ENCODE measurements at places on chromosomes 16 and 17.

- no peak for DNase-seq
Measured at GRCh38 chr17:72656130-72656763, 436.2 kb downstream of the SLC39A11 start.

- DNase-seq, result peak; percentile 7
Measured at GRCh38 chr17:70205401-70205800, 36.1 kb downstream of the KCNJ2 start.

DNA sequence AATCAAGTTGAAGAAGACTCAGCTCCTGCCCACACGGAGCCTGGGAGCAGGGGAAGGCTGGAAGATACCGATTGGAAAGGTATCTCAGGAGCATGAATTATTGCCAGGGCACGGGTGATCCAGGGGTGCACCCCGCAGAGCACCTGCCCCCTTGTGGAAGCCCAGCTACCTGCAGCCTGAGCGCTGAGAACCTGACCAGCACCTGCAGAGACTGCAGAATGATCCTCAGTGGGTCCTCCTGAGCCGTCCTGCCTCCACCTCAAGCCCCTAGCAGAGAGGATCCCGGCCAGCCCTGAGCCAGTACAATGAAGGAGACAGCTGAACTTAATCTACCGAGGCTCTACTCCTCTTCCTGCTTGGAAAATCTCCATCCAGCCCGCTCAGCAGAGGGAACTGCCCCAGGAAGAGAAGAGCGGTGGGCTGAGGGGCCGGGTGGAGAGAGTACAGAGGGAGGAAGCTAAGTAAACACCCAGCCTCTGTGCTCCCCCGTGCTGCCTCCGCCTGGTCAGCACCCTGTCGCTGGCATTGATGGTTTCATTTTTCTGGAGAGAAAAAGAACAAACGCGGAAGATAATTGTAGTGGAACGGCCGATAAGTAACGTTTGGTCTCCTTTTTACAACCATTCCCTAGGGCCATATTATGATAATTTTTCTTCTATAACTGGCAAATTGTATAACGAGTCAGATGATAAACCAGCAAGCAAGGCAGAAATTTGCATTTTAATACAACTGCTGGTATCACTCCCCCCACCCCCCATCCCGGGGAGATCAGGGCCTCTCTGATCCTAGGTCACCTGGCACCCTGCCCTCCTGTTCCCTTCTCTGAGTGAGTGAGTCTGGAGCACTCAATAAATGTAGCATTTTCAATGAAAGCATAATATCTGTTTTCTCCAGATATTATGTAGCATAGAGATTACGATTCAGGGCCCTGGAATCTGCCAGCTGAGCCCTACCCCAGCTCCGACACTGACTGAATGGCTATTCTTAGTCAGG is 204.5 kb upstream of the RPL38 start:
- peak; percentile 17 for DNase-seq

GRCh38 chr17:57284984-57285646 is 28.8 kb downstream of the MSI2 start:
- DNase-seq, result peak; percentile 30

- no peak for DNase-seq
Measured at GRCh38 chr16:71837150-71837549, 8.6 kb upstream of the ATXN1L start.

DNA sequence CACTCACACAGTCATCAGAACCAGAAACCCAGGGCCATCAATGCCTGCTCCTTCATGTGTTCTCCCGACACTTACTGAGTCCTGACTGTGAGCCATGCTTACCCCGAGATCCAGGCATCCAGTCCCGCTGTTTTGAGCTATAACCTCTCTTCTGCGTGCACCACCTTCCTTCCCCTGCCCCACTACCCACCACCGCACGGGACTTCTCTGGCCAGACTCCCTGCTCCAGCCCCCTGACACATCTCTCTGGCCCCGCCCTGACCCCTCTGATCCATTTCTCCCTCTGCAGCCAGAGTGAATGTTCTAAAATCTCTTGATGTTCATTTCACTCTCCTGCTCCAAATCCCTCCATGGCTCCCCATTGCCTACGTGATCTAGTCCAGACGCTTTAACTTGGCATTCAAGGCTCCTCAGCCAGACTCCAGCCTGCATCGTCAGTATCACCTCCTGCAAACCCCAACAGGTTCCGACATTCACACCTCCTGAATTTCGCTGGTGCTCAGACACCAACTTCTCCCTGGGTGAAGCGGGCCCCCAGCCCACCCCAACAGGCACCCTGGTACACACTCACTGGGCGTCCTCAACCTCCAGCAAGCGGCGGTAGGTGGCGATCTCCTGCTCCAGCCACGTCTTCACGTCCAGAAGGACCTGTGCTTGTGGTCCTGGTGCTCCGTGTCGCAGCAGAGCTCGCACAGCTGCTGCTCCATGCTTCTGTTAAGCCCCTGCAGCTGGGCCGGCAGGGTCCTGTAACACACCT is 3.1 kb upstream of the KRT17 start:
- DNase-seq, result no peak

DNA sequence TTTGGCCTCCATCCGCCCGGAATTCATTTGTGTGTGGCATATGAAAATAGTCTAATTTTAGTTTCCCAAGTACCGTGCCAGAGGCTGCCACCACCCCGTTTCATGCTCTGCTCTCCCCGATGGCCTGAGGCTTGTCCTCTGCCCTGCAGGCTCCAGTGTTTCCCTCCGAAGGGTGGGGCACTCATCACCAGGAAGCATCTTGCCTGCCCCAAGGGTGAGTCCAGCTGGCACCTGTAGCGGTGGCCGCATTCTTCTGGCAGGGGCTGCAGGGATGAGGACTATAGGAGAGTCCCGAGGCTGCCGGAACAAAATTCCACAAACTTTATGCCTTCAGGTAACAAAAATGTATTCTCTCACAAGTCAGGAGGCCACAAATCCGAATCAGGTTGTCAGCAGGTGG is 23.1 kb upstream of the CMIP start:
- DNase-seq, result no peak

- DNase-seq, result no peak
Measured at GRCh38 chr16:87822108-87822970, 47.0 kb downstream of the SLC7A5 start.

DNA sequence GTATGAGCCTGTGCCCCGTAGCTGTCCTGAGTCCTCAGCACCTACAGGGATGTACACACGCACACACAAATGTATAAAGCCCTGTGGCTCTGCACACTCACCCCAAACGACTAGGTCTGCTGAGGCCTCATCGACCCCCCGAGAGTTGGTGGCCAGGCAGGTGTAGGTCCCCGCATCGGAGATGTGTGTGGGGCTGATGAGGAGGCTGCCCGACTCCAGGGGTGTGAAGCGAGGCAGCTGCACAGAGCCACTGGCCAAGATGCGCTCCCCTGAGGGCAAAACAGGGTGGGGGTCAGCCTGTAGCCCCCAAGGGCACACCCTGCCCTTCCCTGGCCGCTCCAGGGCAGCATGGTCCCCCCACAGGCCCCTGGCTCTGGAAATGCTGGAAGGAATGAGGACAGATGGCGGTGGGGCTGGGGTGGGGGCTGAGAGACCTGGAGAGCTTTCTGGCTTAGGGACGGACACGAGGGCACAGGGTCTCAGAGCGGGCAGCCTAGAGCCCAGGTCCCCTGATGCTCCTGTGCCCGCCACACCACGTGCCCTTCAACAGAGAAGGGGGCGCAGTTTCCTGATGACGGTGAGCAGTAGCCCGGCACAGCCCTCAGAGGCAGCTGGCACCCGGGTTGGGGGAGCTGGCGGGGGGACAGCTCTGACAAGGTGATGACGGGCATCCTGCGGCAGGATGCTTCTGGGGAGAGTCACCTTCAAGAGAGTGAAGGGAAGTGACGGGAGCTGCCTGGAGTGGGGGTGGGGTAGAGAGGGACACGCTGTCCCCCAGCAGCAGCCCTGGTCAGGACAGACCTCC is 119.8 kb upstream of the CDC42EP4 start:
- peak; percentile 37 for DNase-seq

- DNase-seq, result peak; percentile 49
Measured at GRCh38 chr16:69031877-69032301, 73.6 kb upstream of the HAS3 start.

DNA sequence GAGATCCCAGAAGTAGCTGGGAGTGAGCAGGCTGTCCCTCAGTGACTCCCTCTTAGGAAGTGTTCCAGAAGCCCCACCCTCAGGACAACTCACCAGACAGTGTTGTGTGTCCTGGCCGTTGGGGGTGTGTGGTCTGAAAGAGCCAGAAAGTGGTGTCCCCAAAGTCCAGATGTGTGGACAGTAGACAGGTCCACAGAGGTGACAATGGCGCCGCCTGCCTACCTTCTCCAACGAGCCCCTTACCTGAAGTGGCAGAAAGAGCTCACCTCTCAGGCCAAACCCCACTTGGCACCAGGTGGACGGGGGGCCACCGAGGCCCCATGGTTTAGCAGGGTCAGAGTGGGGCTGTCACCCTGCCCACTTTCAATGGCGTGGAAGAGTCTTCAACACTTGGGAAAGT is 19.9 kb downstream of the C17orf100 start:
- no peak for DNase-seq

DNA sequence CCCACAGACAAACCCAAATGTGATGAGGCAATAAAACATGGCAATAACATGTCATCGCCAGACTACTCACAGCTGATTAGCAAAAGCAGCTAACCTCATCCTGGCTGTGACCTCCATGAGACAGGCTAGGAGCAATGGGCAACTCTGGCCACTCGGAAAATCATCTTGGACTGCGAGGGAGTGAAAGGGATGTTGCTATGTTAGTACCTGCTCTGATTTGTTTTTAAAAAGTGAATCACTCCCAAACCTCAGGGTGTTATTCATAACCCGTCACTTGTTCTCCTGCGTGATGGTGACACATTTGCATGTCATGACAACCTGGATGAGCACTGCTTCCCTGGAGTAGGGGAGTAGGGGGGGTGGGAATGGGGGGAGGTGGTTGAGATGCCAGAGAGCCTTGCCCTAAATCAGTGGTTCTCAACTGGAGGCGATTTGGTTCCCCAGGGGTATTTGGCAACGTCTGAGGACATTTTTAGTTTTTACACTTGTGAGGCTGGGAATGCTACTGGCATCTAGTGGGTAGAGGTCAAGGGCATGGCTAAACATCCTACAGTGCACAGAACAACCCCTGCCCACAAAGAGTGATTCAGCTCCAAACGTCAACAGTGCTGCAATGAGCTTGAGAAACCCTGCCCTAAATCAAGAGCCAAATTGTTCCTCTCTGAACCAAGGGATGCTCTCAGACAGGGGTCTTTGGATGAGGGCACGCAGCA is 241.7 kb downstream of the SOX9 start:
- peak; percentile 97 for DNase-seq

DNA sequence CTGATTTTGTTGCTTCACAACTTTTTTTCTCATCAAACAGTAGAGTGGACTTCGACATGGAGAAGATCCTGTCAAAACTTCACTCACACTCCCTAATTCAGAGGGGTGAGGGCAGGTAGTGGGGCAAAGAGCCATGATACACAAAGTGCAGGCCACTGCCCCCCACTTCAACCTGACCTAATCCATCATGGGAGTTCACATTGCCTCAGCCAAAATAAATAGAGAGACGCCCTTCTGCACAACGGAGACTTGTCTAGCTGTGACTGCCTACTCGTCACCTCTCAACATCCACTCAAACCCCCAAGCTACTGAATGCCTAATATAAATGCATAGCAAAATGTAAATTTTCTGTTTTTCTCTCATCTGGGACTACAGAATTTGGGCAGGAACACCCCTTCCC is 213.2 kb downstream of the PMP22 start:
- DNase-seq, result no peak

GRCh38 chr16:4338712-4339299 is 12.3 kb downstream of the PAM16 start:
- DNase-seq, result no peak

- peak; percentile 57 for DNase-seq
Measured at GRCh38 chr16:51181503-51181811, 30.4 kb upstream of the SALL1 start.

DNA sequence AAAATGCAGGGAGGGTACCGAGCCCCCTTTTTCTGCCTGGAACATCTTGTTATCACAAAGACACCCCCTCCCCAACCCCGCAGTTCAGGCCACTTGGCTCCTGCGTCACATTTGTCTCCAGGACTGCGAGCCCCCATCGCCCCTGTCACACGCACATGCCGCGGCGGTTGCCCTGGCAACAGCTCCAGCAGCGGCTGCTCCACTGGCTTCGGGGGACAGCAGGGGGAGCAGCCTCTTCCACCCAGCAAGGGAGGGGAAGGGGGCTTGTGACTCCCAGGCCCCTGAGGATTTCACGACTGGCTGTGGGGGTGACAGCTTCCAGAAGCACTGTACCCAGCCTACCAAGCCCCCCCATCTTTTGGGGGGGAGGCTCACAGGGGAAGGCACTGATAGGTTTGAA is 2.6 kb downstream of the BAIAP3 start:
- no peak for DNase-seq

- no peak for DNase-seq
Measured at GRCh38 chr16:20310421-20311395, 16.6 kb downstream of the GP2 start.

DNA sequence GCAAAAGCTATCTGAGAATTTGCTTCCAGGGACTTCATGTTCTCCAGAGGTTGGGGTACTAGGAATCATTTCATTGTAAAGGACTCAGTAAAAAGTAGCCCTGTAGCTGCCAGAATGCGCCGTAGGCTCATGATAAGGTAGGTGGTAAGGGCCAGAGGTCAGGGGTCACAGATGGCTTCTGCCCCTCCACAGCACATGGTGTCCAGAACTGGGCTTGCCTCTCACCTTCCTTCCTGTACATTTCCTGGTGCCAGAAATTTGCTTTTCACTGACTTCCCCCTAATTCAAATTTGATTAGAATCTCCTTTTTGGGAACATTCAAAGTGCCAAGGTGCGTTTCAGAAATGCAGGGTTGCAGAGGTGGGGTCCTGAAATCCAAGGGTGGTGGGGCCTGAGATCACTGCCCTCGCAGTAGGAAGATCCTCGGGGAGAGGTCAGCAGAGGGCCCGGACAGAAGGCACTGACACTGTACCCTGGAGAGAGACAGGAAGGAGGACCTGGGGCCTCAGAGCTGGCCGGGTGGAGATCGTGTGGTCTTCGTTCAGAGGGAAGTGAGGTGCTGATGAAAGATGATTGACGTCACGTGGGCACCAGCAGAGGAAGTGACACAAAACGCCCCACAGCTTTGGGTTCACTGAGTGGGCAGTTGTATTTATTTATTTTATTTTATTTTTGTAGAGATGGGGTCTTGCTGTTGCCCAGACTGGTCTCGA is 25.5 kb upstream of the METRNL start:
- no peak for DNase-seq

All from M059J (cell line).